Sigmoid colon (tissue), 7 donors: ENCODE measurements at places on chromosomes 4 and X.

DNA sequence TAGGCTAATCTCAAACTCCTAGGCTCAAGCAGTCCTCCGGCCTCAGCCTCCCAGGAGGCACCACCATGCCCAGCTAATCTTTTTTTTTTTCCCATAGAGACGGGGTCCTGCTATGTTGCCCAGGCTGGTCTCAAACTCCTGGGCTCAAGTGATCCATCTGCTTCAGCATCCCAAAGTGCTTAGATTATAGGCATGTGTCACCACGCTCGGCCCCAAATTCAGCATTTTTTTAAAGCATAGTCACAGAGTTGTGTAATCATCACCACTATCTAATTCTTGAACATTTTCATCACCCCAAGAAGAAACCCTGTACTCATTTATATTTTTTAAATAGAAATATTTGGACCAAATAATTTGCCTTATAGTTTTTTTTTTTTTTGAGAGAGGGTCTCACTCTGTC, 10.3 kb downstream of the CENPI start:
- DNase-seq, result no peak

DNA sequence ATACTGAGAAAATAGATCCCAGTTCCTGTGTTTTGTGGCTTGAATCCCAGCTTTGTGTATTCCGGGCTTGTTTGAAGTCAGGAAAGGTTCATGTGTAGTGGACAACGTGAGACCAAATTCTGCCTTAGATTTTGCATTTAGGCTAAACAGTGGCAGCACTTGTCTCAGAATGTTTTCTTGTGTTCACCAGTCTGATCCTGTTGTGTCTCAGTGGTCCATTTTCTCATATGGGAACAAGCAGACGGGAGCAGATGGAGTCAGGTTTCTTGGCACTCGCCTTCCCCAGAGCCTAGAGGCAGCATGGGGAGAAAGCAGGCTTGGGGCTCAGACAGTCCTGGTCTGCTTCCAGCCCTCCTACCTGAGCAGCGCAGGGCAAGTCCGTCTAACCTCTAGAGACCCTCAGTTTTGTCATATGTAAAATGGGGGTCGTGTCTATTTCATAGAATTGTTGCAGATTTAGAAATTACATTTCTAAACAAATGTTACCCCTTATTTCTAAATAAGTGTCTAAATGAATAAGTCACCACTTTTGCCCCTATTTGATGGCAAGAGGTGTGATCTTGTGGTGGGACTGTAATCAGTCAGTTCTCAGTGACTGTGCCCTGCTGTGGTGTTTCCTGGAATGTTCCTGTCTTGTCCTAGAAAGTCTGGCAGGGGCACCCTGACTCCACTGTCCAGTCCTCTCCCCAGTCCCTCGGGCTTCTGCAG, 28.3 kb upstream of the MSANTD1 start:
- no peak for DNase-seq

- DNase-seq, result no peak
These were observed 5.7 kb upstream of the HERC5 start for GRCh38 chr4:88451205-88451604.

GRCh38 chrX:52078131-52078530, 9.1 kb upstream of the MAGED4B start:
- no peak for DNase-seq

DNA sequence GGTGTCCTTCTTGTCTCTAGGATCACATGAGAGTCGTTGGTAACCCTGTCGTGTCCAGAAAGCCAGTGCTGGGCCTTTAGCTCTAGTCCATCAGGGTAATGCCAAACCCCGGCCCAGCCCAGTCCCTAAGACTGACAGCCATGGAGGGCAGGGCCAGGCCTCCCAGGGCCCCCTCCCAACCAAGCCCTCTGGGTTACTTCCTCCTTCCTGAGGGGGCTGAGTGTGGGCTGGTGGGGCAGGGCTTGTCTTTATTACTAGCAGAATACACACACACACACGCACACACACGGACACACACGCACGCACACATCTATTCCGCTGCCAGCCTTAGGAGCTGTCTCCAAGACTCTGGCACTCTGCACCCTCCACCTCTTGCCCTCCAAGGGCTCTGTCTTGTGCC, 35.6 kb upstream of the CDKN2AIP start:
- peak; percentile 53 for DNase-seq

GRCh38 chr4:167114416-167114971, 119.8 kb downstream of the SPOCK3 start:
- DNase-seq, result no peak

GRCh38 chr4:133156556-133156955, 7.5 kb downstream of the PCDH10 start:
- no peak for DNase-seq

GRCh38 chrX:54030329-54030728, 13.9 kb downstream of the PHF8 start:
- no peak for DNase-seq

DNA sequence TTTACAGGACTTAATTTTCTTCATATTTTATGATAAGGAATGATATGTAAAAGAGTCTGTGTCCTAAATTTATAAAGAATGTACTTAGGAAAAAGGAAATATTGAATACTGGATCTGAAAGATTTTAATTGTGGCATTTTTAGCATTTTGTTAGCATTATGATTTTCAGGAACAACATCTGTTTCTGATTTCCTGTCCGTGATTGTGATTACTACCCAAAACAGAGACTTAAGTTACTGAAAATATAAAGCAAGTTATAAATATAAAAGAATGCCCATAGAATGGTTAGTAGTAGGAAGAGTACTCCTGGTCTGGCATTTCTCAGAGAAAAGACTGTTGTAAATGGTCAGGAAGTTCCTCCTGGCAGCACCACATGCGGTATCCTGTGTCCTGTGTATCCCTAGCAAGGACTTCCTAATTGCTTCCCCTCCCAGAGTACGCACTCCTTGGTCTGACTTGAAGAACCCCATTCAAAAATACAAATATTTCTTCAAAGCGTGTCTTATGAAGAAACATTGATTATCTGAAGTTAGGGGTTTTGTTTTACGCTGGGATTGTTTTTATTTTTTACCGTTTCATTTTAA, 88.9 kb downstream of the RS1 start:
- DNase-seq, result no peak

- DNase-seq, result peak; percentile 57
These were observed 33.1 kb upstream of the CDKN2AIP start for GRCh38 chr4:183411291-183411861.

DNA sequence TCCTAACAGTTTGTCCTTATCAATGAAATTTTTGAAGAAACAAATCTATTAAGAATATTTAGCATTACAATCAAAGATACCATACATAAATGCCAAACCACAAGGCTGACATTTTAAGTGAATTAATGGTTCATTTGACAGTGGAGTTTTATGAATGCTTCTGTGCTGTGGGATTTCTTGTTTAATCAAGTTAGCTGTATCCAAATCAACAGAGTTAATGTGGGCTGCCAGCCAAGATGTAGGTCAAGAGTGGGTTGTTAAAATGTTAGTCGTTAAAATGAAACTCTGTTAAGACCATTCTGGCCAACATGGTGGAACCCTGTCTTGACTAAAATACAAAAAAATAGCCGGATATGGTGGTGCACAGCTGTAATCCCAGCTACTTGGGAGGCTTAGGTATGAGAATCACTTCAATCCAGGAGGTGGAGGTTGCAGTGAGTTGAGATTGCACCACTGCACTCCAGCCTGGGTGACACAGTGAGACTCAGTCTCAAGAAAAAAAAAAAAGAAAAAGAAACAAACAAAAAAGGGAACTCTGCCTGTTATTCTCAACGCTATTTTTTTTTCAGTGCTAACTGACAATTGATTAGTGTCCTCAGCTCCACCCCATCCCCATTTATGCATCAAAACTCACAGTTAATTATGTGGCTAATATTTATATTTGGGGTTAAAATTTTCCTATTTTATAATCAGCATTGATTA, 20.2 kb downstream of the GPAT3 start:
- DNase-seq, result no peak

DNA sequence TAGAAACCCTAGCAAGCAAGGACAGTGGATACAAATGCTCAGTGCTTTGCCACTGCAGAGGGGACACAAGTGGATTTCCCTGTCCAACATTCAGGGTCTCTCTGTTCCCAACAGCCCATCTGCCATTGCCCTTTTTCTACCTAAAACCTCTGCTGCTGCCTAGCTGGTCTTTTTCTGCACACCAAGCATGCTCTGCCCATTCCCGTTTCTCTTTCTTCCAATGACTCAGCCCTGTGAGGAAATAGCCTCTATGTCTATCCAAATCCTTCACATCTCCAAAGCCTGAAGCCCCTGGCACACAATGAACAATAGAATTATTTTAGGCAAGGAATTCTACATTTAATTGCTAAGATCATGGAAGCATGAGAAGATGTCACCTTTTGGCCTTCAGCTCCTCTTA, 5.7 kb upstream of the AMELX start:
- DNase-seq, result no peak

DNA sequence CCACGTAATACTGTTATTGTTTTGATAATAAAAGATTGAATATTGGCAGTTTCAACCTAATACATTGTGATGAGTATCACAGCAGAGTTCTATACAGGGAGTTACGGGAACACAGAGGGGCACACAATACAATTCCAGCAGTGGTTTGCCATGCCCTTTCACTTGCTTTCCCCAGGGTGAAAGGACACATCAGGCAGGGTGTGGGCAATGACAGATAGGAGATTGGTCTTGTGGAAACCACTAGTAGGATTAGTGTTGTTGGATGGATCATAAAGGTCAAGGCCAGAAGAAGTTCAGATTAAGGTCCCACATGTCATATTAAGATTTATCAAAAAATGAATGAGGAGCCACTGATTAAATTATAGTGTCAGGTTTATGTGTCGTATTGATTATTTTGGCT, 8.1 kb downstream of the HSD17B11 start:
- DNase-seq, result no peak

GRCh38 chr4:101697266-101697665, 93.3 kb upstream of the BANK1 start:
- no peak for DNase-seq

GRCh38 chr4:10605031-10605430, 79.5 kb downstream of the CLNK start:
- DNase-seq, result no peak

DNA sequence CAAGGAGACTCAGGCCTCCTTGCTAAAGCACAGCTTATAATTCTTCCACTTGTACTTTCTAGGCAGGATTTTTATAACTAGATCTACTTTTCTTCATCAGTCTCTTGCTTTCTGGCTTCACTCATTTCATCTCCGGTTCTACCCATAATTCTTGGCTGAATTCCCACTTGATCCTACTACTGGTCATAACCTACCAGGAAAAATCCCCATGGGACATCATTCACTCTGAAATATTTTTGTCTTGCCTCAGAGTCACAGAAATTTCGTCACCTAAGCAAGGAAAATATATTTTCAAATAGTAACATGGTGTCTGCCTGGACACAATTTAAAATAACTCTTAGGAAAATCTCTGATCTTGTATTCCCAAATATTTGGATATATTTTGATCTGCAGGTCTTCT, 122.3 kb downstream of the TEX13A start:
- no peak for DNase-seq

DNA sequence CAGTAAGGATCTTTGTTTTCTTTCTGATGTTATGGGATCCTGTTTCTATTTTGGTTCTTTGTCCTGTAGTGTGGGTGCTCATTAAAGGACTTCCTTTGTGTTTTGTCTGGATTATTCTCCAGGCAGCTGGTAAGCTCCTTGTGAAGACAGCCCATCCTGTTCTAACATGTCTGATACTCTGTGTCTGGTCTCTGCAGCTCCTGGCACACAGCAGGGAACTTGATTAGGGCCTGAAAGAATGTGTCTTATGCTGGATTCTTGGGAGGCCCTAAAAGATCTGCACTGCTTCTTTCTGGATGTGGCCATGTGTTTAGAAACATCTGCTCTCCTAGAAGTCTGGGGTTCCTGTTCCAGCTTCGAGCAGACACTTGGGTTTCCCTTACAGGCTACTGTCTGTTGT, 38.1 kb upstream of the ATXN3L start:
- DNase-seq, result no peak

- no peak for DNase-seq
These were observed 1.1 kb upstream of the MANBA start for GRCh38 chr4:102761906-102762305.

DNA sequence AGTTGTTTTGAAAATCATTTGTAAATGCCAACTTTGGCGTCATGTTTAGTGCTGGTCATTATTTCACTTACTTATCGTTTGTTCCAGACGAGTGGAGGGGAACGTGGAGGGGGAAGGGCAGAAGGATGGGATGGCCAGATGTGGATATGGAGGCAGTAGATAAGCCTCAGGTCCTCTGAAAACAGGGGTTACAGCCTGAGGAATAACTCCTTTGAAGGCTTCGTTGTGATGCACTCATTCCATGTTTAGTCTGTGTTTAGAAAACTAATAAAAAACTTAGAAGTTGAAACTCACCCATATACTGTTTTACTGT, 1.1 kb downstream of the MOB1B start:
- no peak for DNase-seq

DNA sequence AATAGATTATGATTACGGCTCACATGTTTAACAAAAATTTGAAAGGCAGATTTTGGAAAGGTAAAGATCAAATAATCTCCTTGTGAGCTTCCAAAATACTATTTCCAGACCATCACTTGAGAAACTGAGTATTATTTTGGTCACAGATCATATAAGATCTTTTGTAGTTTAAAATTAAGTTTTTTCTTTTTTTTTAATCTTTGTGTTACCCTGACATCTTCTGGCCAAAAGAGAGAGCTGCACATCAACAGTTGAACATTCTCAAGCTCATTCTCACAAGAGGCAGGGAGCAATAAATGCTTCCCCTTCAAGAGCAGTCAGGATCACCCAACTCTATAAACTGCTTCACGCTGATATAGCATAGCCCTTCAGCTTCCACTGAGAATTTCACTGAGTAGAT, 15.9 kb downstream of the TMEM192 start:
- DNase-seq, result no peak

DNA sequence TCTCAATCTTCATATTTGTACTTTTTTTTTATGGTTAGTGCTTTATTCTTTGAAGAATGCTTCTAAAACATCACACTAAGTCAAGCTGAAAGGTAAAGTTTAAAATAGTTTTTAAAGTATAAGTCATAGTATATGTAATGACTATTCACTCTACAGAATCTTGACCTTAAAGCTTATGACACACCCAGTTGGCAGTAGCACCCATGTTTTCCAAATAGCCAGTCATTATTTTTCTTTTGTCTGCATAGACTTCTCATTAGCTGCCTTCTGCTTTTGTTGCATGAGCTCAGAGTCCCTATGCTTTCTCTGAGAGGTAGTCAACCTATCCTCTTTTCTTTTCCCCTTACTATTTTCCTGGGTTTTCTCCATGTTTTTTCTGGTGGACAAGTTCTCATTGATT, 231.5 kb downstream of the PCDH18 start:
- no peak for DNase-seq

GRCh38 chr4:180539284-180539683, 1703.9 kb upstream of the TENM3 start:
- DNase-seq, result no peak

DNA sequence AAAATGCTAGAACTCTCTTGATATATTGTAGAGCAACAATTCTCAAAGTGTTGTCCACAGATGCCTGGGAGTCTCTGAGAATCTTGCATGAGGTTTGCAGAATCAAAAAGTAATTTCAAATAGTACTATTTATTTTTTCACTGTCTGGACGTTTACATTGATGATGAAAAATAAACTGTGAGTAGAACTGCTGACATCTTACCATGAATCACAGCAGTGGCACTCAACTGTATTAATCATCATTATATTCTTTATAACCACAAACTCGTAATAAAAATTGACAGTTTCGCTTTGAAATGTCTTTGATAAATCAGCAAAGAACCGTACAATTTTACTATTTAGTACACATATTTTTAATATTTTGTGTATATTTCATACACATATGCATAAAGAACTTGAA, 94.5 kb downstream of the NAF1 start:
- DNase-seq, result no peak
